ENCODE measurements at places on chromosomes 13 and 19. TPM values are rescaled to one million over a fixed set of nuclear protein-coding genes. Genes with fewer than 3 reads are reported as not detected.

The ERICH6B gene
- not detected for total RNA-seq

The DMKN gene
- 6.6 TPM for total RNA-seq

The SULT2B1 gene
- total RNA-seq = 0.16 TPM

The SPINT2 gene
- total RNA-seq = 1.4 TPM

The ZNF211 gene
- 8.8 TPM for total RNA-seq

The MED4 gene
- total RNA-seq = 23.0 TPM

The TSHZ3 gene
- 4.2 TPM for total RNA-seq

The ZBTB32 gene
- total RNA-seq = not detected

The MYO1F gene
- 0.47 TPM for total RNA-seq

The OSCAR gene
- total RNA-seq = not detected

The ATP4B gene
- not detected for total RNA-seq

The EFNA2 gene
- not detected for total RNA-seq

The ENOX1 gene
- 1.3 TPM for total RNA-seq

The ANKLE1 gene
- total RNA-seq = 0.16 TPM

The ATCAY gene
- not detected for total RNA-seq

The B3GLCT gene
- total RNA-seq = 4.4 TPM

The OR10H1 gene
- total RNA-seq = not detected

The TMEM86B gene
- 1.5 TPM for total RNA-seq

The CATSPERD gene
- not detected for total RNA-seq

The KLK4 gene
- not detected for total RNA-seq

The PALM3 gene
- 0.17 TPM for total RNA-seq

The ZNF600 gene
- total RNA-seq = 3.2 TPM

The TMPRSS9 gene
- not detected for total RNA-seq

The SLC25A41 gene
- total RNA-seq = 0.17 TPM

The CDX2 gene
- total RNA-seq = not detected

The OR7C1 gene
- total RNA-seq = not detected

The NOP53 gene
- 52.5 TPM for total RNA-seq

The MEIOSIN gene
- total RNA-seq = not detected

The PNMA8A gene
- total RNA-seq = 5.5 TPM

The KRTDAP gene
- total RNA-seq = not detected

The LILRB3 gene
- not detected for total RNA-seq

The PRDX2 gene
- 210 TPM for total RNA-seq

The MYO16 gene
- total RNA-seq = 0.16 TPM

The CAMSAP3 gene
- total RNA-seq = not detected

The PEAK3 gene
- total RNA-seq = not detected

The OVOL3 gene
- total RNA-seq = not detected

The THAP8 gene
- 0.94 TPM for total RNA-seq

The KLF1 gene
- total RNA-seq = not detected

The GPR12 gene
- total RNA-seq = not detected

The ZNF175 gene
- total RNA-seq = 3.0 TPM

Measured in bronchial smooth muscle cell (primary cell).